CD4-positive, CD25-positive, alpha-beta regulatory T cell (primary cell): ENCODE measurements at places on chromosomes 13 and 19. TPM values are rescaled to one million over a fixed set of nuclear protein-coding genes. Genes with fewer than 3 reads are reported as not detected.
A peak's percentile ranks its signal among the peaks of the same experiment; 100 is the strongest.

Gene SPPL2B
- total RNA-seq = 69.7 TPM

Gene PEAK3
- total RNA-seq = not detected

Gene LYL1
- total RNA-seq = 8.7 TPM

Gene CACNG8
- total RNA-seq = not detected

Gene IL17D
- total RNA-seq = not detected

Gene CYP4F2
- total RNA-seq = not detected

Gene ATP1A3
- total RNA-seq = 11.1 TPM

Gene KIR2DL3
- total RNA-seq = not detected

Gene VAV1
- 117 TPM for total RNA-seq

Gene CEACAM16
- total RNA-seq = not detected

Gene NLRP4
- not detected for total RNA-seq

Gene SMIM7
- total RNA-seq = 71.0 TPM

- no peak for DNase-seq
Measured at GRCh38 chr19:37928527-37929286, 21.7 kb downstream of the SIPA1L3 start.

GRCh38 chr13:33610438-33611120 lies 207.4 kb upstream of the RFC3 start:
- DNase-seq = peak; percentile 41

DNA sequence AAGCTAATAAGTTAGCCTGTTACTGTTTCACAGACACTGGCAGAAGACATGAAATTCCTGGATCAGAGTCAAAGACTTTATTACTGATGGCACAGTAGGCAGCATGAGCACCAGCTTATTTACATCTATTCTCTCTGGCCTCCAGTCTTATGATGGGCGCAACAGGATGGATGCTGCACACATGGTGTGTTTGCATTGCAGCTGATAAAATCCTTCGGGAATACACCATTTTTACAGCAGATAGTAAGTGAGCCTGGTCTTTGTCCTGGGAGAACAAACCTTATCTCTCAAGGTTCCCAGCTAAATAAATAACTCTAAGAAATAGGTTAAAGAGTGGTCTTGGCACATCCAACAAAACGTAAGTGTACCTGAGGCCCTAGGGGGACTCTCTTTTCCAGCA lies 16.0 kb downstream of the EPSTI1 start:
- DNase-seq = no peak

- DNase-seq = no peak
Measured at GRCh38 chr19:28386066-28386465, 826.9 kb downstream of the UQCRFS1 start.

DNA sequence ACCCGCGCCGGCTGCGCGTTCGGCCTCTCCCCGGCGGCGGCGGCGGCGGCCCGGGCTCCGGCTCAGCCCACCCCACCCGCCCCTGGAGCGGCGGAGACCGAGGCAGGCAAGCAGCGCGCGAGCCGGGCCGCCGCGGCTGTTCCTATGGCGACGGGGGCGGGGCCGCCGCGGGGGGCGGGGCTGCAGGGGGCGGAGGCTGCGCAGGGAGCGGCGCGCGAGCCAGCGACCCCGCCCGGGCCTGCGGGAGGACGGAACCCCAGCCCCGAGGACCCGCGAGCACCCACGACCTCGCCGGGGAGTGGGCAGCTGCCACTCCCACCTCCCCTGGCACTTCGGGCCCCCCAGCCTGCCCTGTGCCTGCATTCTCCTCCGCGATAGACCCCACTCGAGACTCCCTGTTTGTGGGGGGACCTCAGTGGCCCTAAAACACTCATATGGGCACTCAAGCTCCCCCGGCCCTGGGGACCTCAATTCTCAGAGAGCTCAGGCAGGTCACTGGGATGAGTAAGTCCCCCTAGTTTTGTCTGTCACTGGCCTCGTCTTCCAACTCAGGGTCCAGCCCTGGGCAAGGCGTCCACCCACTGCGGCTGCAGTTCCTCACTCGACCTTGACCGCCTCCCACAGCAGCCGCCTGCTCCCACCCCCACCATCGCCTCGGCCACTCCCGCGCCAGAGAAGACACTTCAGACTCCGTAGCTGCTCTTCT lies at the start of gene CTXN1:
TSS of gene CTXN1 (minus strand) at position 115 of the 706 bp plus-strand sequence. CDS start 597 bp downstream, outside the sequence.
- DNase-seq = peak; percentile 41

GRCh38 chr13:93778548-93778947 lies 551.9 kb downstream of the GPC6 start:
- DNase-seq = no peak

- no peak for DNase-seq
Measured at GRCh38 chr19:54851353-54851752, 1.1 kb downstream of the KIR3DL2 start.

DNA sequence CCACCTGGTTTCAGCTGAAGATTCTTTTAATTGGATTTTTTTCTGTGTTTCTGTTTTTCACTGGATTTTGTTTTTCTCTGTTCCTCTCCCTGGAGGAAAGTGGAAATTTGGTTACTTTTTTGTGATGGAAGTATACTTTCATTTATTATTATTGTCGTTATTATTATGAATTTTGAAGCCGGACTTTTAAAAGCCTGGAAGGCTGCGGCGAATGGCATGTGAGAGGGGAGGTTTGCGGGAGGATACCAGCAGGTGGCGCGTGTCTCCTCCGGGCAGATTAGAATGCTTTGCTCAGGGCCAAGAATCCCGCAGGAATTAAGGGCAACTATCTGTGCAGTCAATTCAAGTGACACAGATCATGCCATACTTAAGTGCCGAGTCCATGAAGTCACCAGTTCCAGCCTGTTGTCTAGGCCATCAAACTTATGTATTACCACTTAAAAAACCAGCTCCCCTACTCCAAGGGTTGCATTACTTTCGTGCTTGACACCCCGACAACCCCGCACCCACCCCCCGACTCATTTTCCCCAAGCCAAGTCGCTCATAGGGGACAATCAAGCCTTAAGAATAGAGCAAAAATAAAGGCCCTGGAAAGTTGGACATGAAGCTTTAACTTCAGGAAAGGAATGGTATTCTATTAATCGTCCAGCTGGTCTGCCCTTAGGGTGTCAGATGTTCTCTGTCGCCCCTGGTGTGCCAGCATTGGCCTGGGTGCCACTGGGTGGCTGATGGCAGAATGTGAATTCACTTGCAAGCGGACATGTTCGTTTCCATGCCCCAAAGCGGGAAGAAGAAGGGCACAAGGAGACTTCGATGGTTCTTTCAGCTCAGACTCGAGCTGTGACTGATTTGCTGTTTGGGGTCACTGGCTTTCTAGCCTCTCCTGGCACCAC lies 1.3 kb upstream of the LRCH1 start:
- peak; percentile 55 for DNase-seq

- no peak for DNase-seq
Measured at GRCh38 chr19:19737559-19738332, 4.8 kb upstream of the ZNF14 start.

- no peak for DNase-seq
Measured at GRCh38 chr19:16882146-16882545, 6.7 kb upstream of the F2RL3 start.

- DNase-seq = no peak
Measured at GRCh38 chr19:14830702-14831101, 4.3 kb downstream of the OR7A5 start.

DNA sequence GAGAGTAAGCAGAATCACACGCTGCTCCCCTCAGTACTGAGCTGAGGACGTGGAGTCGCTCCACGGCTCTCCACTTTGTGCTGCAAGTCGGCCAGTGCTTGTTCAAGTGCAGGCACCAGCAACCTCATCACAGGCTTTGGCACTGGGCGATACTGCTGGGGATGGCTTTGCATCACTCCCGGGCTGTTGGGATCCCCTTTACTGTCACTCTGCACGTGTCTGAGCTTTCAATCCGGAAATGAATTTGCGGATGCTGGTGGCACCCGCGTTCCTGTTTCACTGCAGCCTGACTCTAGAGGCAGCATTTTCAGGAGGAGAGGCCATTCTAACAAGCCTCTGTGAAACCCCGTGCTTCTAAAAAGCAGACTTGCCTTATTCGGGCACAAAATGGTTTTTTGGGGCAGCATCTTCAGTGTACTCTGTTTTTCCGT lies 19.1 kb downstream of the SMARCA4 start:
- peak; percentile 18 for DNase-seq

DNA sequence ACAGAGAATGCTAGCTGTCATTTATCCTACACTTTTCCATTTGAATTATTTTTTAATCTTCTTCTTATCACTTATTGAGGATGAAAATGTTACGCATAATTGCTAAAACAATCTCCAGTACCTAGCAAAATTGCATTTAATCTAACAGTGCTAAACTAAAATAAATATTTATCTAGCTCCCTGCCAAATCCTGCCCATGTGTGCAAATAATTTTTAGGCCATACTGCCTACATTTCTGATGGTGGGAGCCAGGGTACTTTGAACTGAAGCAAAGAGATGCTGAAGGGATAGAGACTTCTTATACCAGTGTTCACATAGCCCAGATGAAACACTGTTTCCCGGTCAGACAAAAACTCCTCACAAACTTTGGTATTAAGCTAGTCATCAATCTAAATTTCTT lies 1268.7 kb upstream of the PCDH20 start:
- DNase-seq = no peak

GRCh38 chr19:54518844-54519243 lies 16.2 kb downstream of the LAIR2 start:
- DNase-seq = no peak

DNA sequence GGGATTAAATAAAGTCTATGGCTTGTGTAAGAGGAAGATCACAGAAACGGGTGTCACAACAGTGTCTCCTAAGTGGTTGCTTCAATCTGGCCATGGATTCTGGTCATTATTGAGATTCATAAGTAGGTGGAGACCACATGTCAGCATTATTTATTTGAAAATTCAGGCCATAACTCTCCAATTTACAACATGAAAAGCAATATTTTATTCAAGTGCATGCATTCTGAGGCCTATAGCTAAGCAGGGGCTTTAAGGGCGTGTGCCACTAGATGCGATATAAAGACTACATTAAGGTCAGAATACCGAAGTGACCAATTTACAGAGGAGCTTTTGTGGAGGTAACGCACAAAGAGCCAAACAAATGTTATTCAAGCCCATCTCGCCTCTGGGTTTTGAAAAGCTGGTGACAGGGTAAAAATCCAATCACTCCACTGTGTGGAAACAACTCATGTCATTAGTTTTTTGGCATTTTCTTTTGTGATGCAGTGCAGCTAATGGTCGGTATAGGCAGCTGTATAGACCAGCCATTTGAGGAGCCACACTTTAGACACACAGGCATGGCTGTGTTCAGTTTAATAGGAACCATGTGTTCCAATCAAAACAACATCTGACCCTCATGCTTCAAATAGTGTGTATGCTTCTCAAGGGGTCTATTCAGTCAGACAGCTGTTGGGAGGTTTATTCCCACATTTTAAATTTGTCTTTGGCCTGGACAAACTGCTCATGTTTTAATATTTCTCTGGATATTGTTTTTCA lies 123.7 kb downstream of the KL start:
- no peak for DNase-seq

- no peak for DNase-seq
Measured at GRCh38 chr13:70090036-70090723, 17.4 kb upstream of the ATXN8OS start.

DNA sequence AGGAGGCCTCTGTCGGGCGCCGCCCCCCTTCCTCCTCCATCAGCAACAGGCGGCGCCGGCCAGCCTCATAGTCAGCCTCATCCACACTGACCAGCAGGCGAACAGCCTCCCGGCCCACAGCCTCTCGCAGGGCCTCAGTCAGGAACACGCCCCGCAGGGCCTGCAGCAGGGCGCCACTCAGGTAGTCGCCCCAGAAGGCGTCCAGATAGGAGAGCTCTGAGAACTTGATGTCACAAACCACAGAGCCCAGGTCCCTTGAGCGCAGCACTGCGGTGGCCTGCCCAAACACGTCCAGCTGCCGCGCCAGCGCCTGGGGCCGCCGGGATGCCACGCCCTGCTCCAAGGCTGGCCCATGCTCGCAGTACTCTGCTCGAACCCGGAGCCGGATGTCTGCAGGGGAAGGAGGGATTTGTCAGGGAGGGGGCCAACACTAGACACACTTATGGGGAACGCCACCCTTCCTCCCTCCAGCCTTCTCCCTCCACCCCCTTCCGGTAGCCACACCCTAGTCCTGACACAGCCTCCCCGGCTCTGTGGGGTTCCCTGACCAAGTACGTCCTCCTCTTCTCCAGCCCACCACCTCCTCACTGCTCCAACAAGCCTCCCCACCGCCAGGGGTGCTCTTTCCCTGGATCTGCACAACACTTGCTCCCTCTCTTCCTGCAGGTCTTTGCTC lies 17.9 kb downstream of the DEDD2 start:
- DNase-seq = peak; percentile 50

- DNase-seq = no peak
Measured at GRCh38 chr19:34644991-34645461, 31.9 kb downstream of the SCGB2B2 start.

- no peak for DNase-seq
Measured at GRCh38 chr13:110472904-110473563, 88.5 kb downstream of the RAB20 start.

DNA sequence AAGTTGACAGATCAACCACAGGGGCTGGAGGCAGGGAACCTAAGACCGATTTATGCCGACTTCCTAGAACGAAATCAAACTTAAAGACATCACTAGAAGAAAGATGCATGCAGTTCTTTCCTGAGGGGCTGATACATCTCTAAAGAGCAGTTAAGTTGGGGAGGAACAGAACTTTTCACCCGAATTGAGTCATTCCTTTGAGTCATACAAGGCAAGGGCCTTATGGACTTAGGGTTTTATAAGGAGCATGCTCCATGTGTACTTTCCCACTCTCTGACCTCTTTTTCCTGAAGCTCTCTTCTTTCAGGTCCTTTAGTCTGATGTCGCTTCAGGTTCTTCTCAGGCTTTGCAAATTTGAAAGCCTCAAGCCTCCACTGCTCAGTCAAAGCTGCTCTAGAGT lies 7.9 kb upstream of the FBXL3 start:
- no peak for DNase-seq

DNA sequence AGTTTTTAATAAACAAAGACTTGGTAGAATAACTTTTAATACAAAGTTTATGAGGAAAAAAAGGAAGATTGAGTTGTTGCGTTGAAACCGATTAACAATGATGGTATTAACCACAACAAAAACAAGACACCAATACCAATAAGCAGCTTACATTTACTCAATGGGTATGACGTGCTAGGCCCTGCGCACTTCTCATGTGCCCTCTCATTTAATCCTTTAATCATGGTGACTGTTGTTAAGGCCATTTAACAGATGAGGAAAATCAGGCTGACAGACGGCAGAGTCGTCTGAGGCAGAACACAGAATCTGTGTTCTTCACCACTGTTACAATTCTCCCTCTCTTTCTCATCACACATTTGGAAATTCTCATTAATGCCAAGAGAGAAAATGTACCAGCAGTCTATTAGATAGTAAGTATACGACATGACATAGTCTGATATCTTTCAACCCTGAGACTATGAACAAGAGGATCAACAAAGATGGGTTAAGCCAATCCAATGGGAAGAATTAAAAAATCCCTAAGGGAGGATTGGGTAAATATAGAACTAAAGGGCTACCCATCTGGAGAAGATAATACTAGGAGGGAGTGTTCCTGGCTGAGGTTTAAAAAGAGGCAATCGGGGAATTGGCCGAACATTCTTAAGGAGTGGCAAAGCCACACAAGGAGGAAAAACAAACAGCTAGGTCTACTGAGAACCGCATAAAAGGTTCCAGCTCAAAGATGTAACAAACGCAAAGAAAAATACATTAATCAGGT lies 54.0 kb downstream of the DOCK9 start:
- no peak for DNase-seq

GRCh38 chr13:111384441-111385182 lies 64.2 kb downstream of the TEX29 start:
- DNase-seq = peak; percentile 29
